ENCODE measurements at places on chromosomes 2 and 18.

- DNase-seq = peak; percentile 25
Observed at GRCh38 chr18:3177902-3178687, 41.7 kb downstream of the MYOM1 start.

DNA sequence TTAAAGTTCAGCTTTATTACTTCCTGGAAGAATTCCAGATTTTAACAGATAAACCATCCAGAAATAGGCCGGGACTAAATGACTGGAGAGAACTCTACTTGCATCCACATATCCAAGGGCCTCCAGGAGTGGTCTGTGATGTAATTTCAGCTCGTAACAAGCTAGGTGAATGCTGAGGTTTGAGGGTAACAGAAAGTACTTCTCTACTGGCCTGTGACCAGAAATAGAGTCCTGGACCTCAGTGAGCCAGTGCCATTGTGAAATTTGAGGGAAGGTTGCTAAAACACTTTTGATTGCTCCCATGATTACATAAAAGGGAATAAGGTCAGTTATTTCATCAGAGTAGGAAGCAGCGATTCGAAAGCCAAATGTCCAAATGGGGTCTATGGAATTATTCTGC, 158.1 kb downstream of the DOCK10 start:
- no peak for DNase-seq

GRCh38 chr2:51032751-51033330, 909 bp upstream of the NRXN1 start:
- DNase-seq = no peak

DNA sequence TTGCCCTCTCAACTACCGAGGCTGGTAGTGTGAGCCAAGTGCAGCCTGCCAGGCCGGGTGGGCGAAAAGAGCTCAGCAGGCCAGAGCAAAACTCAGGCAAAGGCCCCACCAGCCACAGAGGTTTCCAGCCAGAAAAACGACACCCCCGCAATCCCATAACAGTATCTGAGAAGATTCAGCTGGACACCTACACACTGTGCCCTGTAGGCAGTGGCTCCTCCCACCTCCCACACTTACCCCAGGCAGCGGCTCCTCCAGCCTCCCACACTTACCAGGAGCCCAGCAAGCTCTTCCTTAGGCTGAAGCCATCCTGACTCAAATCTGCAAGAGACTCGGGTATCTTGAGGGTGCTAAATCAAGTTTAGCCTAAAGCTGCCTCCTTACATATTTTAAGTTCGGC, 15.6 kb upstream of the TMEM18 start:
- DNase-seq = no peak

GRCh38 chr2:190280565-190281350, 38.9 kb downstream of the HIBCH start:
- DNase-seq = no peak

DNA sequence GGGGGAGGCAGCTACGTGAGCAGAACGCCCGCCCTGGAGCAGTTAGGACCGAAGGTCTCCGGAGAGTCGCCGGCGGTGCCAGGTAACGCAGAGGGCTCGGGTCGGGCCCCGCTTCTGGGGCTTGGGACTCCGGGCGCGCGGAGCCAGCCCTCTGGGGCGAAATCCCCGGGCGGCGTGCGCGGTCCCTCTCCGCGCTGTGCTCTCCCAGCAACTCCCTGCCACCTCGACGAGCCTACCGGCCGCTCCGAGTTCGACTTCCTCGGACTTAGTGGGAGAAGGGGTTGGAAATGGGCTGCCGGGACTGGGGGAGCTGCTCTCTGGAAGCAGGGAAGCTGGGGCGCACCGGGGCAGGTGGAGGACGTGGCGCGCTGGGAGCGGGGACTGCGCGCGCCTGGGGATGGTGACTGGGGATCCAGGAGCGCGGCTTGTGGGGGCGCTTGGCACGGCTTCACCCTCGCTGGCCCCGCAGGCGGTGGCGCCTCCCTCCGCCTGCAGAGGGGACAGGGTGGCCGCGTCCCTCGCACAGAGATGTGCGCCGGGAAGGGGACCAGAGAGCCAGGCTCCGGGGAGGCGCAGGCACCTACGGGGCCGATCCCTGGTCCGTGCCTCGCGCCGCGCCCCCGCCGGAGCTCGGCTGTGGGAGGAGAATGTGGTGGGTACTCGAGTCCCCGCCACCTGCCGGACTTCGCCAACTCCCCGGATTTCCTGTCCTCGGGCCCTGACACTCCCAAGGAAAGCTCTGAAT, 688 bp downstream of the CDH20 start:
- no peak for DNase-seq

DNA sequence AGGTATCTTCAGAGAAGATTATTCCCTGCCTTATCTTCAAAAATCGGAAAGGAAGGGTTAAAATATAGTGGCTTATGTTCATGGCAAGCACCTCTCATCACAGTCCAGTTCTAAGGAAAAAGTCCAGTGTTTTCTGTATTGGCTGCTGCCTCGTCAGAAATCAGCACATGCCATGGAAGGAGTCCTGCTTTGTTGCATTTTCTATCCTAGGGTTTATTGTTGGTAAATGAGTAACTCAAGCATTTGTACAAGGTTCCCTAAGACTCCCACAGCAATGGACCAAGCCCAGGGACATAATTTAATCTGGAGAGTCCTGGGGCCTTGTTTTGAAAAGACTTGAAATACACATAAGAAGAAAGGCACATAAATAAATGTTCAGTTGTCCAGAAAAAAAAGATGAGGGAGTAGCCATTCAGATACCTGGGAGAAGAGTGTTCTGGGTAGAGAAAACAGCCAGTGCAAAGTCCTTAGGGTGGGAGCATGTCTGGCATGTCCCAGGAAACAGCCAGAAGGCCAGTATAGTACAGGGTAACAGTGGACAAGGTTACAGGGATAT, 26.4 kb downstream of the NBEAL1 start:
- no peak for DNase-seq

GRCh38 chr2:213259266-213259665, 25.0 kb upstream of the SPAG16 start:
- DNase-seq = no peak

DNA sequence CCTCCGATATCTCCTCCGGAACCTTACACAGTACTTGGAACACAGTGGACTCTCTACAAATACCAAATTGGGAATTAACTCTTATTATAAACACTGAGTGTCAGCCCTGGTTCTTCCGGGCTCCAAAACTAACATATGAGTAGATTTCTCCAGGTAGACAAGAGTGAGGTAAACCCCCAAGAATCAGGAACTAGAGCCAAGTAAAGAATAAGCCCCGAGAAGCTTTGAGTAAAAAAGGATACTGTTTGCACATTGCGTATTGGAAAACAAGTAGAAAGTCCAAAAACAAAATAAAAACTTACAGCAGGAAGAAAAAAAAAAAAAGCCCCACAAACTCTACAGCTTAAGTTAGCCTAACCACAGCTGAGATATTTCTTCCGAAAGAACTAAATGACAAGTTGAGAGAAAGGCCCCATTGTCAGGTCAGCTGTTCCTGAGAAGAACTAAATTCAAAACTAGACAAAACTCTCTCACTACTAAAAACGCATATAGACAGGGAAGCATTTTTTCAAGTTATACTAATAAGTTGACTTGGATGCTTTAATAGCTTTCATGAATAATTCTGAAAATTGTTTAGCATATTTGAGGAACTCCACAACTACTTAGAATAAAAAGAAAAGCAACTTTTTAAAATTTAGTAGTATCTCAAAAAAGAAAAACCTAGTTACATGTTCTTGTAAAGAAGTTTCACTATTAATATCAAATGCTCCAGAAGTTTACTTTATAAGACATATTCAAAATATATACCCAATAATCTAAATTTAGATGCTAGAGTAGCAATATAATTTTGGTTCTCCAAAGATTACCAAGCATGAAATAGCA, 4.3 kb upstream of the HAAO start:
- DNase-seq = no peak

DNA sequence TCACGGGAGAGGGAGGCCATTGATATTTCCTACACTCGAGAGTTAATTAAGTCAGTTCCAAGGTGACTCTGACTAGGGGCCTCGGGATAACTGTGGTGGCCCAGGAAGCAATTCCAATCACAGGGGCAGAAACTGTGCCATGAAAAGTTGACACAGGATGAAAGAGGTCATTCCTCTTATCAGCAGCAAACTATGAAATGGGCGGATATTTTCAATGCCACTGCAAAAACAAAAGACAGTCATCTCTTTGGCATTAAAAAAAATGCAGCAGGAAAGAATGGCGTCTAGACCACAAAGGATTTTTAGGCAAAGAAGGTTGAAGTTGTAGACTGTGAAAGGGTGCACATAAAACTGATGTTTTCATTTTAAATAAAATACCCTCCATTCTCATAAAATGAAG, 50.0 kb downstream of the TGIF1 start:
- no peak for DNase-seq

- no peak for DNase-seq
Observed at GRCh38 chr2:12787891-12788801, 71.4 kb downstream of the TRIB2 start.

- no peak for DNase-seq
Observed at GRCh38 chr2:133315280-133315679, 253.0 kb downstream of the NCKAP5 start.

GRCh38 chr18:41842886-41843285, 112.1 kb upstream of the PIK3C3 start:
- DNase-seq = no peak

- DNase-seq = no peak
Observed at GRCh38 chr18:48767090-48767690, 183.6 kb downstream of the SMAD7 start.

GRCh38 chr2:68943581-68944568, 8.8 kb downstream of the GKN2 start:
- DNase-seq = peak; percentile 26

DNA sequence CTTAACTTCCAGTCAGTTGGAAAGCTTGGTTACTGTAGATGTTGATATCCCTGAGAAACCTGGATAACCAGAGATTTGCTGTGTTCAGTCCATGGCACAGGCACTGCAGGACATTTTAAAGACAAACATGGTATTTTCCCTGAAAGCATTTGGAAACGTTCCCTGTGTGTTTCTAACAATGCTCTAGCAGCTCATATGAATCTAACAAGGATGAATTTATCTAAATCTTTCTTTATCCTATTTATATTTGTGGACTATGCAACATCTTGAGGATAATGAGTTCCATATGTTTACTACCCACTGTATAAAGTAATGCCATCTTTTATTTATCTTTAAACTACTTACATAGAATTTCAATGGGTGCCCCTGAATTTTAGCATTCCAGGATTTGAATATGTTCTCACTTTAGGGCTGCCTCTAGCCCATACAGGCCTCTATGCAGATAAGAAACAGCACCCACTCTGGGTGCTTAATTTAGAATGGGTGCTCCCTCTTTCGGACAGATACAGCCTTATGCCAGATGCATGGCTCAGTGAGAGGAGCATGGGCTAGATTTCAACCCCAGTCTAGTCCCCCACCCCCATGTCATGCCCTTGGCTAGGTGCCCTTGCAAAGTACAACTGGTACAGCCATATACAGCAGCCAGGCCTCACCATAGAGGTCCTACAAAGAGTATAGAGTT, 50.6 kb upstream of the NEMP2 start:
- DNase-seq = no peak

DNA sequence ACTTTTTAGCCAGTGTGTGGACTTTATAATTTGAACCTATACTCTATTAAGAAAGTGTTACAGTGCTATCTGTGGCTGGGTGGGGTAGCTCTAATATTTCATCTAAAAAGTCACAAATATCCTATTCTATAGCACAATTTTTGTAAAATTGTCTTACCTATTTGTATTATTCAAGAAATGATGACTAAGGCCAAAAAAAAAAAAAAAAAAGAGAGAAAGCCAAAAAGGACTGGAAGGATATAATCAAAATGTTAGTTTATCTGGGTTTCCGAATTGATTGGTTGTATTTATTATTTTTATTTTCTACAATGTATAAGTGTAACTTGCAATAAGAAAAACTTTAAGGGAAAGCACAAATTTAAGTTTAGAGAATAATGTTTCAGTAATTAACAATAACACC, 5.5 kb downstream of the ARL6IP6 start:
- DNase-seq = no peak
